ENCODE measurements at places on chromosomes 2 and 18. TPM values are rescaled to one million over a fixed set of nuclear protein-coding genes. Genes with fewer than 3 reads are reported as not detected.

- DNase-seq = no peak
These were observed 38.5 kb upstream of the RMP24 start for GRCh38 chr18:35933982-35934381.

DNA sequence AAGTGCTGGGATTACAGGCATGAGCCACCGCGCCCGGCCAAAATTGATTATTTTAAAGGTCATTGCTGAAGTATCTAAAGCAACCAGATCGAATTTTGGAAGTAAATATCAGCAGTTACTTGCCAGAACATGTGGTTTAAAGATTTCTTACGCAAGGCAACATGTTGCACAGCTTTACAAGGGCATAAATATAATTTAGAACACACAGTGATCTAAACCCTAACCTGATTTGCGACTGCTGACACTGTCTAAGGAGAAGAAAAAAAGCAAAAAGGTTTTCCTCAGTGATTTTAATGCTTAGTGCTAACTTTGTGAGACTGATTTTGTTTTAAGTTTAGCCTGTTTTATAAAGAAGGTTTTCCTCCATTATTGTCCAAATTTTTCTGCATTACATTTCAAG, 569.9 kb upstream of the LINC00305 start:
- no peak for DNase-seq

GRCh38 chr2:13002536-13003331, 286.0 kb downstream of the TRIB2 start:
- DNase-seq = no peak

Gene CHRNA1
- total RNA-seq = 0.38 TPM

Gene MEIS1
- 18.5 TPM for total RNA-seq

Gene RHOB
- total RNA-seq = 191 TPM

Gene C2orf80
- total RNA-seq = not detected

Gene TMEFF2
- total RNA-seq = 1.4 TPM

- DNase-seq = no peak
These were observed at the start of gene PDE1A for GRCh38 chr2:182426918-182427240. TSS of gene PDE1A (minus strand) at chr2:182427036.

DNA sequence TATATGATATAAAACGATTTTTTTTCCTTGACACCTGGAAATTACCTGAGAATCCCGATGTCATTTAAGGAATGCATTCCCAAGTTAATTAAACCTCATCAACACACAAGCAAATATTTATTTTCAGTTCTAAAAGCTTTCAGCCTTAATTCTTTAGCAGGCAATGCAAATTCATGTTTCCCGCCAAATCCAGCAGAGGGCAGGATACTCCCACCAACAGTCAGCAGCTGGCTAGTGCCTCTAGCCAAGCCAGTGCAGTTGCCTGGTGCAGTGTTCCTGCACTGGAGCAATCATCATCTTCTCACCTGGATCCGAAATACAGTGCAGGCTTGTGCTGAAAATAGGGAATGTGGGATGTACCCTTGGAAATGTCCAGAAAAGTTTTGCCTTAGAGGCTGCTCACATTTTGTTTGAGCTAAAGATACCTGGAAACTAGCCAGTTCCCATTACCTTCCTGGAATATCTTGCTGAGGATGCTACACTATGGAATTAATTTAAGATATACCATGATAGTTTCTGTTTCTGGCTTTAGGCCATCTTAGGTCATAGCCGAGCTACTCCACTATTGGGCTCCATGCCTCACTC, 48.4 kb upstream of the CYTIP start:
- no peak for DNase-seq

DNA sequence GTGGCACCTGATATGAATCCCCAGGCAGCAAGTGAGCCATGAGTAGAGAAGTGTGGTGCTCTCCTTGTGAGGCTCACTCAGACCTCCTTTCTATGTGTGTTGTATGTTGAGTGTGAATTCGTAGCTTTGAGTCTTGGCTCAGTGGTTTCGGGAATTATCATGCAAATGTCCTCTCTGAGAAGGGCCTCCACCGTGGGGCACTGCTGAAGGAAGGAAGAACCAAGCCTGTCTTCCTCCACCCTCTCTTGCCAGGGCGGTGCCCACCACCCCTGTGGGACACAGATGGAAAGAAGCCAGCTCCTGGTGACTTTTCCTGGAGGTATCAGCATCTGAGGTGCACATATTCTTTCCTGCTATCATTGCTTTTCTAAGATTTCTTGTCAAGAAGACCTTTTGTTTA, 156.1 kb downstream of the MYT1L start:
- no peak for DNase-seq

DNA sequence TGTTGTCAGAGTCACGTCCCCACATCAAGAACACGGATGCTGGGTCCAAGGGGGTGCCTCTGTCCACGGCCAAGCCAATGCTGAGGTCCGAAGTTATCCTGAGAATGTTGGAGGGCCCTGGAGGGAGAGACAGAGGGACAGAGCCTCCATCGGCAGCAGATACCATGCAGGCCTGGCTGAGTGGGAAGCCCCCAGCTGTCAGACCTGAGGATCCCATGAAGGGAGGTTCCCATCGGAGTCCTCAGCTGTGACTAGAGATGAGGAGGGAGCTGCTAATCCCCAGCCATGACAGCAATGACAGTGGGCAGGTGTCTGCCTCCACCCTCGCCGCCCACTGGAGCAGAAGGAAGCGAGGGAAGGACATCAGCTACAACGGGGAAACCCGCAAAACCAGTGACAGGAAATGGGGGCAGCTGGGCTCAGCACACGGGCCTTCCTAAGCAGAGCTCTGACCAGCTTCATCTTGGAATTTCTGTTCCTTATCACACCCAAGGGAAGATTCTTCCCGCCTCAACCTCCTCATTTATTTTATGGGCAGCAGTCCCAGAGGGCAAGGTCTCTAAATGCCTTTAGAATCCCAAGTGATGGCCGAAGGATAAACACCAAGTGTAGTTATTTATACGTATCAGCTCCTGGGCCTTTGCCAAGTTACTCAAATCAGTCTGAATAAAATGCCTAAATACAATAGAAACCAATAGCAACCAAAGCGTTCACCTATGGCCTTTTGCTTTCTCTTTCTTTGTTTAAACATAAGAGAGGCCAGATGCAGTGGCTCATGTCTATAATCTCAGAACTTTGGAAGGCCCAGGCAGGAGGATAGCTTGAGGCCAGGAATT, 32.2 kb downstream of the FAM178B start:
- no peak for DNase-seq

DNA sequence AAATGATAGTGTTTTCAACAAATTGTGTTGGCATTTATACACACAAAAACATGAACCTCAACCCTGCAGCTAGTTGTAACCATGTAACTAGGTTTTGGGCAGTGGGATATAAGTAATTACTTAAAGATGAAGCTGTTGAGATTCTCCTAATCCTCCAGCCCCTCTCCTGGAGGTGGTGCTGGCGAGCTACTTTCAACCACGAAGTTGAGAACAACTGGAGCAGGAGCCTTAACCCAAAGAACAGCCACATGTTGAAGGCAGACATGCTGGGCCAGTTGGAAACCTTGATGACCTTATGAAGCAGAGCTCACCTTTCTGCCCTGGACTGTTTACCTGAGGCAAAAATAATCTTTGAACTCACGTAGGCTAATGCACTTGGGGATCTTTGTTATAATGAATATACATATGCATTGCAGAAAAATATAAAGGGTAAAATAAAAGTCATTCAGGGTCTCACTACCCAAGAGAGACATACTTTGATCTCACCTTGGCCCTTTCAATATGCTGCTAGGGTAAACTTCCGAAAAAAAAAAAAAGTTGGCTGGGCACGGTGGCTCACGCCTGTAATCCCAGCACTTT, 89.6 kb upstream of the NPAS2 start:
- no peak for DNase-seq

Measured in chondrocyte (in vitro differentiated cells).